ENCODE measurements at places on chromosomes 2 and 18.
A peak's percentile ranks its signal among the peaks of the same experiment; 100 is the strongest.

GRCh38 chr2:73257425-73258125 lies 23.5 kb downstream of the CCT7 start:
- DNase-seq = no peak

GRCh38 chr2:85710687-85711577 lies 16.8 kb downstream of the GNLY start:
- no peak for DNase-seq

DNA sequence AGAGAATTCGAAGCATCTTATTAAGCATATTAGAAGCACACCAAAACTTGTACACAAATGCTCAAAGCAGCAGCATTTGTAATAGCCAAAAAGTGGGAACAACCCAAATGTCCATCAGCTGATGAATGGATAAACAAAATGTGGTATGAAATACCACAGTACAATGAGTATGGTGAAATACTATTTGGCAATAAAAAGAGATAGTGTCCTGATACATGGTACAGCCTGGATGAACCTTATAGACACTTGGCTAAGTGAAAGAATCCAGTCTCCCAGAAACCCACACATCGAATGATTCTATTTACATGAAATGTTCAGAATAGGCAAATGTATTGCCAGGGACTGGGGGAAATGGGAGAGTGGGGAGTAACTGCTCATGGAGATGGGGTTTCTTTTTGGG lies 3.0 kb downstream of the SPATA3 start:
- no peak for DNase-seq

DNA sequence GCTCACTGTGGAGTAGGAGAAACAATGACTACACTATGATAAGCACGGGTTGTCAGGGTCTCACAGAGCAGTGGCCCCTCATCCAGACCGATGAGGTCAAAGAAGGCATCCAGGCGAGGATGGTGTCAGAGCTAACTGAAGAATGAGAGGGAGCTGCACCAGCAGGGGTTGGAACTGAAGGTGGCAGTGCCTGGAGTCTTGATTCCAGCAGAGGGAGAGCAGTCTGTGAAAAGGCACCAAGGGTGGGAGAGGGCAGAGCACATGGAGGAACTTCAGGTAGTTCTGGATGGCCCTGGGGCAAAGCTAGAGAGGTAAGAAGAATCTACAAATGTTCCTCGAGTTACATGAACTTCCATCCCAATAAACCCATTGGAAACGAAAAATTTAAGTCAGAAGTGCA lies 12.6 kb downstream of the ELMOD3 start:
- DNase-seq = peak; percentile 43

GRCh38 chr2:27711804-27712203 lies 48.1 kb downstream of the SLC4A1AP start:
- DNase-seq = no peak

GRCh38 chr18:79876497-79876896 lies 75.0 kb downstream of the SLC66A2 start:
- DNase-seq = no peak

GRCh38 chr2:160373666-160374065 lies 119.9 kb downstream of the RBMS1 start:
- no peak for DNase-seq

DNA sequence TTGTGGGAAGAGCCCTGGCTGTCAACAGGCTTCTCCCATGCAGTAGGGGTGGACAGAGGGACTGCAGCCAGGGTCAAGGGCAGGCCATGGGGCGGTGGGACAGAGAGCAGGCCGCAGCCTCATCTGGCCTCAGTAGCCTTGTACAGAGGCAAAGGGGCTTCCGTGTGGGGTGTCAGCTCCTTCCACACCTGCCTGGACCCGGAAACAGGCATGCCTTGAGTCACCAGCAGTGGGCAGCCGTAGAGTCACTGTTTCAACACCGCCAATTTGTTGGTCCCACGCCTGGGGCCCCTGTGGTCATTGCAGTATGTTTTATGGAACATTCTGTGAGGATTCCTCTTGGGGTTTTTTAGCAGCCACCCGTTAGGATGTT lies 173.0 kb downstream of the SMAD7 start:
- no peak for DNase-seq

GRCh38 chr2:146506851-146507250 lies 1338.0 kb upstream of the ACVR2A start:
- no peak for DNase-seq

- peak; percentile 45 for DNase-seq
Observed at GRCh38 chr2:117858892-117859531, 44.5 kb downstream of the DDX18 start.

- DNase-seq = no peak
Observed at GRCh38 chr2:191220671-191221070, 24.5 kb upstream of the MYO1B start.

GRCh38 chr2:83943265-83943664 lies 515.8 kb downstream of the SUCLG1 start:
- DNase-seq = no peak

GRCh38 chr2:39865751-39866150 lies 86.7 kb upstream of the THUMPD2 start:
- DNase-seq = no peak

GRCh38 chr2:71596011-71596410 lies 142.7 kb downstream of the DYSF start:
- peak; percentile 82 for DNase-seq

GRCh38 chr18:77299706-77300105 lies 50.1 kb downstream of the GALR1 start:
- no peak for DNase-seq

GRCh38 chr2:229342376-229342775 lies 71.3 kb upstream of the PID1 start:
- peak; percentile 49 for DNase-seq

DNA sequence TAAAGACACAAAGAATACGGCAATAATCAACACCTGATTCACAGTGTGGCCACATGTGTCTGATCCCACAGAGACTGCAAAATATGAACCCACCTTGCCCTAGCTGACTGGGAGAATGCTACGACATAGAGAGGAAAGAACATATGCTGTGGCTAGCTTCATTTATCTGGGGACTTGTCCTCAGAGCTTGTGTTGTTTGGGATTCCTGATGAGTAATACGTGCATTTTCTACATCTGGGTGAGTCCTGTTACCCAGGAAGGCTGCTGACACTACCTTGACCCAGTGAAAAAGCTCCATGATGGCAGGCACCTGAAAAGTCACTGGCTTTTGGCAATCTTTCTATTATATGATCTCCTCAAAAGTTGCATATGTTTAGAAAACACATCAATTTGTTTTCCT lies 427.7 kb upstream of the LYPD1 start:
- DNase-seq = no peak

DNA sequence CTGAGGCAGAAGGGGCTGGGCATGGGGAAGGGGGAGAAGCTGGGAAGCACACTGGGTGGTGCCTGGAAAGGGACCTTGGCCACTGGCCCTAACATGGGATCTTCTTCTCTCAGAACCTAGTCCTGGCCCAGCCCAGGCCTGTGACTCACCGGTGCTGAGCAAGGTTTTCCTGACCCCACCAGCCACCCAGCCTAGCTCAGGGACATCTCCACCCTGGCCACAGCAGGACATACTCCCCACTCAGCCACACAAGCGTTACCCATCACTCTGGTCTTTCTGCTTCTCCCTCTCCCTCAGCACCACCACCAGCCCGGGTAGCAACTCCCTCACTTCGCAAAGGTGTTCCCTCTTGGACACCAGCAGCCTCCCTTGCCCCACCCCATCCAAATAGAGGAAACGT lies 22.8 kb downstream of the TNS1 start:
- DNase-seq = peak; percentile 81

DNA sequence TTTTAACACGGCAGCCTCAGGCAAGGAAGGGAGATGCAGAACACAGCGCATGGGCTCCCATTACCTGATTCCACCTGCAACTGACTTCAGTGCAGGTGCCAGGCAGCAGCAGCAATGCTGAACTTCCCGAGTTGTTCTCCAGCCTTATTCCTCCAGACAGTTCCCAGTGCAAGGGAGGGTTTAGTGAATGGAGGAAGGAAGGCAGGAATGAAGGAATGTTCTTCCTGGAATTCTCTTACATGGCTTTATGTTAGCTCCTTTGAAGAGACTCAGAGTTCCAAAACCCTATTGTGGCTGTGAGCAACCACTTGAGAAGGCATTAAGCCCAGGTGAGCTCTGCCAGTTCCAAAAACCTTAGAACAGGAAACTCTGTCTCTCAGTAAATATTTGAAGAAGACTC lies 45.5 kb downstream of the SERPINB7 start:
- DNase-seq = no peak

DNA sequence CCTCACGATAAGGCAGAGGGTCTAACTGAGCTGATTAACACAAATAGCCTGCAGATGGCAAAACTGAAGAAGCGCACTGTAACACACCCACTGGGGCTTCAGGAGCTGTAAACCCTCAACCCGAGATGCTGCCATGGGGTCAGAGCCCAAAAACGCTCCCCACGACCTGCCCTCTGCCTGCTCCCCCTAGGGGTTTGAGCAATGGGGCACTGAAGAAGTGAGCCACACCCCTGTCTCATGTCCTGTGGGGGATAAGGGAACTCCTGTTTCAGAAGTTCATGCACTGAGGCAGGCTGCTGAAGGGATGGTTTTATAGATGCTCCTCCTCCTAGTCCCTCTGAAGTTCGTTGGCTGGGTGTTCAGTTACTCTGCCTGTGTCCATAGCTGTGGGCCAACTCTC lies 105.9 kb upstream of the CELF4 start:
- DNase-seq = no peak

GRCh38 chr18:10797896-10798295 lies 272.1 kb downstream of the NAPG start:
- no peak for DNase-seq

DNA sequence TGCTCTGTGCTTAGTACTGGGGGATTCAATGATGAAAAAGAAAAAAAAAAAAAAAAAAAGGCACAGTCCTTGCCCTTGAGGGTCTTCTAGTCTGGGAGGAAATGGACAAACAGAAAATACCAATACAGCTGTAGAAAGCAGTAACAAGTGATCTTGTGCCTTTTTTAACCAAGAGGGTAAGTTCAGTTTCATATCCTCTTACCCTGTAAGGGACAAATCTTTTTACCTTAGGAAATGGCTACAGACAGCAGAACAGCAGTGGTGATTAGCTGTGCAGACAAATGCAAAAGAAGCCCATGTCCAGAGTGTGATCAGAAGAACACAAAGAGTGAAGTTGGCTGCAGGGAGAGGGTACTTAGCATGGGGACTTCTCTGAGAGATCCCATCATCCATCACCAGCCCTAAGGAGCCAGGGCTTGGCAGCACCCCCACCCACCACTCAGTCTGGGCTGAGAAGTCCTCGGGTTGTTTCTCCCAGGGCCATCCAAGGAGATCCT lies 102.9 kb downstream of the ALPK2 start:
- no peak for DNase-seq

DNA sequence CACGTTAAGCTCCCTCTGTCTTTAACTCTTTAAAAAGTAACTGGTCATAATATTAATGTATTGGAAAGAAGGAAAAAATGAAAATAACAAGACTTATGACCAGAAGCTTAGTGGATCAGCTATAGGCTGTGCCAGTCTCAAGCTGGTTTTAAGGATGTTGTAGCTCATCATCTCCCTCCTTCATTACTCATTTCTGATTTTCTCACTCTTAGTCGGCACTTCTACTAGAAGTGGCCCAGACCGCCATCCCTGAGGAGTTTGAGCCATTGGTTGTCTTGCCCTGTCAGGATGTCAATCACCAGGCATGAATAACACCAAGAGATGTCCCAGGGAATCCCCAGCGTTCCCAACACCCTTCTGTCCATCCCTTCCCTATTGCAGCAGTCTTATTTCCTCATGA lies 151.5 kb downstream of the ASXL3 start:
- no peak for DNase-seq

DNA sequence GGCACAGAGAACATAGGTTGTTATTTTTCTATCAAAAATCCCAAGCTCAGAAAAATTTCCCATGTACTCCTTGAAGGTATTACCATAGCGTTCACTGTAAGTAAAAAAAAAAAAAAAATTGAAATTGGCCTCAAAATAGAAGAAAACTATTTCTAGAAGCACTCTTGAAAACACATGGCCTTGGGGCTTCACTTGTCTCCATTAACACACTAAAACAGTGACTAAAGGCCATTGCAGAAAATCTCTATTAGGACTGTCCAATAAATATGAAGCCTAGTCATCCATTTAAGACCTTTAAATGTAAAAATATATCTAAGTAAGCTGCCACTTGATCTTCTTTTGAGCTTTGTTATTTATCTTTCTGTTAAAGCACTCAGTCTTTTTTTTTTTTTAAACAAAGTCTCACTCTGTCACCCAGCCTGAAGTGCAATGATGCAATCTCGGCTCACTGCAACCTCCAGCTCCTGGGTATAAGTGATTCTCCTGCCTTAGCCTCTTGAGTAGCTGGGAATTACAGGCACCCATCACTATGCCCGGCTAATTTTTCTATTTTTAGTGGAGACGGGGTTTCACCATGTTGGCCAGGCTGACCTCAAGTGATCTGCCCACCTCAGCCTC lies 35.8 kb downstream of the CCDC68 start:
- DNase-seq = no peak

GRCh38 chr18:27138079-27138478 lies 47.0 kb downstream of the CHST9 start:
- DNase-seq = no peak

GRCh38 chr18:62771494-62772270 lies 56.3 kb downstream of the PHLPP1 start:
- DNase-seq = no peak

DNA sequence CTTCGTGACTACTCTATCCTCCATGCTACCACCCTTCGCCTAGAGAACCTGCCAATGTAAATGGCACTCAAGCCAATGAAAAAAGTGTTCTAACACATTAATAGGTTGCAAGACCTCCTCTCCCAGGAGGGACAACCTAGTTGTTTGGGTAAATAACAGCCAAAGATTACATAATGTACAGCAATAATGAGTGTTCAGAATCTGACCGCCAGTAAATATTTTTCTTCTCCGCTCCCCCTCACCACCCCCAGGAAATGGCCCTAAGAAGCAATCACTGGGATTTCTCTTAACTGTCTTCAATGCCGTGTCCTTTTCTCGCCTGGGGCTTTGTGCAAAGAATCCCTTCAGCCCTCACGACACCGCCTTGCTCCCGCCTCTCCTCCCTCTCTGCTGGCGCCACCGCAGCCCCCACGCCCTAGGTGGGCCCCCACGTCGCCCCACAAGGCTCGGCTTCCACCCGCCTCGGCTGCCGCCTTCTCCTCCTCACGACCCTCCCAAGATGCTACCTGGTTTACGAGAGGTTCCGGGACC lies 458 bp downstream of the HYCC2 start:
- no peak for DNase-seq

DNA sequence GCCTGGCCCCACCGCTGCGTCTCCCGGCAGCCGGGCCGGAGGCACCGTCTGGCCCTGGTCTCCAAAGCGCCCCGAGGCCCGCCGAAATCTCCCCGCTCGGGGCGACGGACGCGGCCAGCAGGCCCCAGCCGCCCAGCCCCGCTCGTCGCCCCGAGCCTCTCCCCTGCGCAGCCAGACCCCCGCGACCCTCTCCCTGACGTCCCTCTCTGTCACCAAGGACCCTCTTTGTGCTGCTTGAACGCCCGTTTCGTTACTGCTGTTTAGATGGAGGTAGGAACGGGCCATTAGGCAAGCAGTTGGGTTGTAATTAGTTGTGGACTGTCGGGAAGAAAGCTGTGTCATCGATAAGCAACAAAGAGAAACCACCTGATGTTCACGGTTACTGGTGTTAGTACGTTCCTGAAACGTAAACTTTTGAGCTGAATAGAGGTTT lies 686 bp downstream of the UBXN4 start:
- peak; percentile 19 for DNase-seq

Data from posterior cingulate gyrus (tissue), 11 donors.